ENCODE measurements at places on chromosomes 3 and 15.

- DNase-seq = peak; percentile 71
These were observed 113.3 kb downstream of the SMAD6 start for GRCh38 chr15:66815318-66815717.

- peak; percentile 25 for DNase-seq
These were observed 1.4 kb downstream of the DVL3 start for GRCh38 chr3:184156522-184156955.

GRCh38 chr15:42100021-42100800 lies 5.8 kb upstream of the PLA2G4D start:
- DNase-seq = peak; percentile 74

GRCh38 chr3:98709441-98709840 lies 53.7 kb upstream of the ST3GAL6 start:
- no peak for DNase-seq

- DNase-seq = no peak
These were observed 31.7 kb downstream of the ADPGK start for GRCh38 chr15:72751751-72752455.

DNA sequence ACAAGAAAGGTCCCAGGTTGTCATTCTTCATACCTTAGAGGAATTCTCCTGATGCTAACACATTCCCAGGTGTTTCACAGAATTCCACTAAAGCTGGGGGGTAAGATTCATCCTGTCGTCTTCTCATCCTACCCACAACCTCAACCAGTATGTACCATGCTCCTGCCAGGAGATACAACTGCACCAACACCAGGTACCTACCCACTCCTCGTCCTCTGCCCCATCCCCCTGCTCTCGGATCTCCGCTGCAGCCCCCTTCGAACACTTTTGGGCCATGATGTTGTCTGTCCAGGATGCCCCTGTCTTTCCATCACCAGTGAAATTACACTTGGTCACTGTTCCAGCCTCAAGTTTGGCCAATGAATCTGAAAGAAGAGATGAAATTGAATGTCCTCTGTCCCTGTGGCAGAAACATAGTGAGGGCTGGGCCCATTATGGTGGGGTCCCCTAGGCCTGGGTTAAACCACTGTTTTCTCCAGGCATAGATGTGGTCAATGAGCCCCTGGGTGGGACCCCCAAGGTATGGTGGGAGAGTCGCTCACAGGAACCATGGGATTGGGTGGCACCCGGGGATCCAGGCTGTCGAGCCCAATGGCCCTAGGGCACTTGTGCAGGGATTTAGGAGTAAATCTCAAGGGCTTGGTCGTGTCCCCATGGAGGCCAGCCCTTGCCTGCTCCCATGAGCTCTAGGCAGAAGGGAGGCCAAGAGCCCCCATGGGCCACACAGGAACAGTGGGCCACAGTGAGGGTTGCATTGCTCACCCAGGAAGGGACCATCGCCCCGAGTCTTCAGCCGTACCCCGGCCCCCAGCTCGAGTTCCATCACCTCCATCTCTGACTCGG lies 9.4 kb upstream of the AP3S2 start:
- DNase-seq = no peak

GRCh38 chr15:101409621-101410020 lies 79.9 kb downstream of the PCSK6 start:
- no peak for DNase-seq

GRCh38 chr15:78387246-78388037 lies 47.3 kb downstream of the CRABP1 start:
- no peak for DNase-seq

DNA sequence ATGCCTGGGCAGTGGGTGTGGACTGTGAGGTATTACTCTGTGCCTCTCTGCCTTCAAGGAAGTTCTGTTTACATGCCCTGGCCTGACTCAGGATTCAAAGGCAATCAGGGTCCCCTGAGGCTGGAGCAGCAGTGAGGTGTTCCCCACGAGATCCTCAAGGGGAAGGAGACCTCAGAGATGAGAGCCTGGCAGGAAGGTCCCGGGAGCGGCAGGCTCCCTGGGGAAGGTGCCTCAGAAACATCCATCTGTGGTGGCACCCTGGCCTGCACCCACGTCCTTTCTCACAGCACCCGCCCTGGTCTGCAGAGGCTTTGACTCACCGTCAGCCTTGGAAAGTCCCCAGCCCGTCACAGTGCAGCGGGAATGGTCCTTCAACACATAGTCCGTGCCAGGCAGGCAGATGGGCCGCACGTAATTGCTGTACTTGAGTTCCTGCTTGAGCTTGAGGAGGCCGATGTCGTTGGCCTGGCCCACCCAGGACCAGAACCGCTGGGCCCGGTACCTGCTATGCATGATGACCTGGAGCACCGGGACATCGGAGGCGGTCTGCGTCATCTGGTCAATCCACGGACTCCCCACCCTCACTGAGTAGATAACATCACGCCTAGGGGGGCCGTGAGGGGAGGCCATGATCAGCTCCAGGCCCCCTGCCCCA lies 3.6 kb downstream of the PRSS50 start:
- DNase-seq = peak; percentile 57

DNA sequence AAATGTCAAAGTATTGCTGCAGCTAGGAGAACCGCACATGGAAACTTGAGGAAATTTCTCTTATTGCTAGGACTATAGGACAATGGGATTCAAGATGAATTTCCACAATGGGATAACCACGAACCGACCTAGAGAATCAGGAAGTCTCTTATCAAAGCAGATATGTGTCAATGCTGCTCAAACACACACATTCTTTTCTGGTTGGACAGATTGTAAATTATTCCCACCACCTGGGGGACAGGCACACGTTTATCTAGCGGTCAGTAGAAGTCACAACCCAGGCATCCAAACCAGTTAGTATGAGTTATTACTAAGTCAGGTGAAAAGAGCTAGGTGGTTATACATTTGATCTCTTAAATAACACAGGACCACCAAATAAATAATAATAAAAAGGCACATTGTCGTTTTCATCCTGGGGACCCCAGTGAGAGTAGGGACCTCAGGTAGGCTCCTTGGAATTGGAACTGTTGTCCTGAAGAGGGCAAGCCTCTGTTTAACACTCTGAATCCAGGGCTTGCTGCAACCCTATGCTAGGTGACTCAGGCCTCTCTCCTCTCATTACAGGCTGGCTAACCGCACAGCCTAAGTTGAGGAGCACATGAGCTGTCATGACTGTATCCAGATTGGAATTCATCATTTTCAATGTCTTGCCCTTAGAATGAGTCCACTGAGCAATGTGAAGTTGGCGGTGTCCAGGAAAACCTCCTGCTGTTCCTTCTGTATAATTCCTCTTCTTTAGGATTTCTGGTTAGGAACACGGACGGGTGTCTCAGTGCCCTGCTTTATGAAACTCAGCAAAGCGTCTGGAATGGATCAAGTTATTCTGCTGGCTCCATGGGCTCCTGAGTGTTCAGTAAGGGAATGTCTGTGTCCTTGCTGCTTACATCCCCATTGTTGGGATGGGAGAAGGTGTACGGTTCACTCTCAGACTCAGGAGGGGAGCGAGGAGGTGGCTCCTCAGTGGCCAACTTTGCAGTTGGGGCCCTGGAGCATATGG lies 59.0 kb downstream of the CLEC3B start:
- peak; percentile 68 for DNase-seq

- no peak for DNase-seq
These were observed 25.6 kb downstream of the COL8A1 start for GRCh38 chr3:99663977-99664376.
